NCI-H187 (cell line): ENCODE measurements at places on chromosomes 2 and 18.

GRCh38 chr18:3092727-3093126, 79.8 kb upstream of the LPIN2 start:
- DNase-seq = no peak

DNA sequence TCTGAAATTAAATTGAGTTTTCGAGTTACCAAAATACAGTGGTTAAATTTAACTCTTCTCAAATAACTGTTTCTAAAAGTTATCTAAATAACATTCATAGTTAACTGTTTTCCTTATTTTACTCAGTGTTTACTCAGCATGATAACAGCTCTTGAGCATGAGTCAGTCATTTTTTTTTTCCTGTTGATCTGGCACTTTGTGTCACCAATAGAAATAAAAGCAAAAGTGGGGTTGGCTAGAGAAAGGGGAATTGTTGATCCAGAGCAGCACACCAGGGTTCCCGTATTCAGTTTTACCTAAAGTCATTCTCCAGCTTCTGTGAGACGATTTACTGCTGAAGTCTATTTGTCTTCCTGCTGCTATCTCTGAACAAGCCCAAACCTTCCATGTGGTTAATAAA, 851.6 kb downstream of the DCC start:
- DNase-seq = no peak

GRCh38 chr2:57543211-57543610, 503.4 kb upstream of the VRK2 start:
- DNase-seq = no peak

DNA sequence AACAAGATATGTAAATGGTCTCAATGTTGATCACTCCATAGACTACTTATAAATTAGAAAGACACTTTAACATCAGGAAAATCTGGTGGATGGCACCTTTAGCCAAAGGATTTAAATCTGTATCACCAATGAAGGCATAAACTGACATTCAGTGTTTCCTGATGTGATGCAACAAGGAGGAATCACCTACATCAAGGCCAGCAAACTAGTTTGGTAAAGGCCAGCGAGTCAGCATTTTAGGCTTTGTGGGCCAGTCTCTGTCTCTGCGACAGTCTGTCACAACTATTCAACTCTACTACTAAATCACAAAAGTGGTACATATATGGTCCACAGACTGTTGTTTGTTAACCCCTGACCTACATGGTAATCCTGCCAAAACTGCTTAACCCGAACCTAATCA, 33.3 kb downstream of the C2orf76 start:
- no peak for DNase-seq

DNA sequence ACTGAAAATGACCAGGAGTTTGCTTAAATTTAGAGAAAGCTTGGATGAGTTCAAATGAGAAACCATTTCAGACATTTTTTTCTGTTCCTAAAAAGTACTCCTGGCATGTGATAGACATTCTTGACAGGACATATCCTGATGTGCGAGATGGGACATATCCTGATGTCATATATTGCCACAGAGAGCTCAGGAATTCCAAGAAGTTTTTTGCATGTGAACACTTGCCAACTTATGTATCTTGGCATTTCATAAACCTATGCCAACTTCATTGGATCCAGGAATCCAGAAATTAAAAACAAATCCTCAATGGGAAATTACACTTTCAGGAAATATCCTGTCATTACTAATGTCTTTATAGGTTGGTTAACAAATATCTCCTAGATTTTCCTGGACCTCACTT, 2.9 kb upstream of the SERPINB3 start:
- no peak for DNase-seq

GRCh38 chr18:3248062-3248657, 559 bp downstream of the MYL12A start:
- no peak for DNase-seq

DNA sequence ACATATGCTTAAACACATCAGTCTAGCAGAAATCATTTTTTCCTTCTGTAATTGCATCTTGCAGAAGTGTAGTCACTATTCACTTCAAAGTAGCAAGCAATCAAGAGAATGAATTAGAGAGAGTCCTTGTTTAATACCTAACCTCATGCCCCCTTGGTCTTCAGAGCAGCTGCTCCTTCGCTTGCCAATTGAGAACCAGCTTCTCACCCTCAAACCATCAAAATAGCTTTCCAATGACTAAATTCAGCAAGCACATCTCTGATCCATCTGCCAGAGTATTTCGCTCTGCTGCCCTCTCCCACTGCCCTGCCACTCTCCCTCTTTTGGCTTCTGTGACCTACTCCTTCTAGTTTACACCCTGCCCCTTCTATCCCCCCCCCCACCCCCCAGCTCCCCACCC, 120.7 kb upstream of the AGAP1 start:
- DNase-seq = no peak

GRCh38 chr18:40751186-40751585, 1203.8 kb upstream of the PIK3C3 start:
- DNase-seq = no peak

DNA sequence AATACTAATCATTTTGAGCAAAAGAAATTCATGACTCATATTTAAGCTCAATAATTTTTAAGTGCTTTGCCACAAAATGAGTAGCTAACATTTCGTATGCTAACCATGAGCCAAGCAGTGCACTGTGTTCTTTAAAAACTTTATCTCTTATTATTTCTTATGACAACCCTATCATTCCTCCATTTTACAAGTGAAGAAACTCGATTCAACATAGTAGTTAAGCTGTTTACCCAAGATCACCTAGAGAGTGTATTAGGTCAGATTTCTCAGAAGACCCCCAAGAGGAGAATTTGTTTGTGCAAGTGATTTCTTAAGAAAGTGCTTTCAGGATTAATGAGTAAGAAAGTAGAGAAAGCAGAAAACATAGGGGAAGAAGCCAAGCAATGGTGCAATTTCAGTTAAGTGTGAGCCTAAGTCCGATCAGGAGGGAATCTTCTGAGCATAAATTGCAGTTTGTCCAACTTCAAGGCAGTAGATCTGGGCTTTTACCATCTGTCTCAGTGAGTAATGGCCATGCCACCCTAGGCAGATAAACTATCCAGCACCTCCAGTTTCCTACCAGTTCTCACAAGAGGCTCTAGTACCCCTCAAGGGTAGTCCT, 202.7 kb downstream of the SCG2 start:
- DNase-seq = no peak

GRCh38 chr18:62551972-62552513, 29.2 kb downstream of the ZCCHC2 start:
- DNase-seq = no peak

DNA sequence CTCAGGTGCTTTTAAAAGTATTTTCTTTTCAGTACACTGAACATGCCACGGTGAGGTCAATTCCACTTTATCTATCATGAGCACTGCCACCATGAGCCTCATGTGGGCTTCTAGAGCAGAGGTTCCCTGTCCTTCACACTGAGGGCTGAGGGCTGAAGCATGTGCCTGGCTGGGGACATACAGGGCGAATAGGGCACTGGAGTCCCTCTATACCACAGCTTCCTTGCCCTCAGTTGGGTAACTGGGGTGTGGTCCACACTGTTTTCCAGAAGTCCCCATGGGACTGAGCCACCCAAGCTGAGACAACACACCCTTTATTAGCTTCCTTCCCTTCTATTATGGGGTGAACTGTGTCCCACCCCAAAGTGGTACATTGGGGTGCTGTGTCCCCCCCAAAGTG, 172.2 kb upstream of the ID2 start:
- DNase-seq = no peak

DNA sequence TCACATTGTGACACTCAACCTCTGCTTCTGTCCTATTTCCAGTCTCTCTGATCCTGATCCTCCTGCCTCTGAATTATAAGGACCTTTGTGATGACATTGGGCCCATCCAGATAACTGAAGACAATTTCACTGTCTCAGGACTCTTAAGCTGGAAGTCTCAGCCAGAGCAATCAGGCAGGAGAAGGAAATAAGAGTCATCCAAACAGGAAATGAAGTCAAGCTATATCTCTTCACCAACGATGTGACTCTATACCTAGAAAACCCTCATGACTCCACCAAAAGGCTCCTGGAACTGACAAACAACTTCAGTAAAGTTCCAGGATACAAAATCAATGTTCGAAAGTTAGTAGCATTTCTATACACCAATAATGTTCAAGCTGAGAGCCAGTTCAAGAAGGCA, 29.3 kb upstream of the TWIST2 start:
- no peak for DNase-seq

- DNase-seq = no peak
Measured at GRCh38 chr2:219968685-219969345, 341.4 kb downstream of the SLC4A3 start.

DNA sequence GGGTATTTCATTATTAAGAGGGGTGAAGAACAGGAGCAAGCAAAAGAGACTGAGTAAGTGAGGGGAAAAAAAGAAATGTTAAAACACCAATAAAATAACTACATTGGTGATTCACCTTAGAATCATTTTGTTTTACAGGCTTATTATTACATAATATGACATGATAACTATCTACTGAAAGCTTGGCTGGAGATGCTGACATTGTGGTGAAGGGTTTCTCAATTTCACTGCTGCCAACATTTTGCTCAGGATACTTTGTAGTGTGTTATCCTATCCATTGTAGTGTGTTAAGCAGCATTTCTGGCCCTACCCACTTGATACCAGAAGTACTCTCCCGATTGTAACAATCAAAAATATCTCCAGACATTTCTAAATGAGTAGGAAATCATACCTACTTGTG, 1564.6 kb upstream of the NXPH2 start:
- DNase-seq = no peak

- DNase-seq = no peak
Measured at GRCh38 chr2:160381425-160381951, 112.1 kb downstream of the RBMS1 start.

- DNase-seq = no peak
Measured at GRCh38 chr2:27408601-27409320, 630 bp downstream of the PPM1G start.

GRCh38 chr2:235580426-235581157, 86.7 kb downstream of the AGAP1 start:
- DNase-seq = no peak

GRCh38 chr2:66032226-66032775, 402.6 kb upstream of the MEIS1 start:
- no peak for DNase-seq

GRCh38 chr2:191115391-191115790, 35.4 kb downstream of the STAT4 start:
- no peak for DNase-seq

DNA sequence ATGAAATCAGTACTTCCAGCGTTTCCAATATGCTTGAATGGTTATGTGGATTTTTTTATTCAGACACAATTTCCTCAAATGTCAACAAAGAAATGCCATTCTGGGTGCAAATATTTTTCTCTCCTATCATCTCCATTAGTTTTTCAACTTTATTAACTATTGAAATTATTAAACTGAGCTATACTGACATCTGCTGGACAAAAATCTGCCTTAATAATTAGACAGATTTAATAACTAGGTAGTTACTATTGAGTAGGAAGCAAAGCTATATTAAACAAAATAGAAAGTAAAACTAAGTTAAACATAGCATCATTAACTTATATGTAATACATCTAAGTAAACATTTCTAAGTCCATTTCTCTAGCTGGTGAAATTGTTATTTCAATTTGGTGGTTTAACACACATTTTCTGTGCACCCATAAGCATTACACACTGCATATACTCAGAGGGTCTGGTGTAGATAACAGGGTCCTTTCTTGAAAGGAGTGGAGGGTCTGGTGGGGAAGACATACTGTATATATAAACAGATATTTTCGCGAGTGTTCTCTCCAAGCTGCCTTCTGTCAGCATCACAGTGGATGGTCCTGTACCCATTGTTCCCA, 77.0 kb downstream of the LANCL1 start:
- DNase-seq = no peak

DNA sequence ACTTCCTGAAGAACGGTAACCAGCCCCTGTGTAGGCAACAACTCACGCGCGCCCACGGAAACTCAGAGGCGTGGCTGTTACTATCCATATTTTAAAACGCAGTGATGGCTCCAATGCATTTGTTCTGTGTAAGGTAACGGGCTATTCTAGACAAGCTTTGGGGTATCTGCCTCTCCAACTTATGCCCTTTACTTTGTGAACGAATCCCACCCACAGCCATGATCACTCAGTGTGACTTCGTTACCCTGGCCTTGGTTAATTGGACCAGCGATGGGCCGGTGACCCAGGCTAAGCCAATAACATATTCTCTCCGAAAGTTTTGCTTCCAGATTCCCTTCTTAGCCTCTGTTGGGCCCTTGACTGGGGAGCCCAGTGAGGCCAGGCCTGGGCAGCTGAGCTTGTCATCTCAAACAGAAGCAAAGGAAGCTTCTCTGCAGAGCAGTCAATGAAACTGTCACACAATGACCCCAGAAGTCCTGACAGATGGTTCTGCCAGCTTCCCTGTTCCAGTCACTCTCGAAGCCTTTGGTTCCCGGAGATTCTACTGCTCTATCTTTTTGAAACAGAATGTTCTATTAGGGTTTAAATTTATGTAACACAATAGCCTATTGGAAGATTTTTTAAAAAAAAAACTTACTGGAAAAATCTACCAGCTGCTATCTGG, 30.7 kb upstream of the ROCK2 start:
- no peak for DNase-seq
